Stimulated activated CD4-positive, alpha-beta T cell treated with anti-CD3 and anti-CD28 coated beads, Interleukin-1b, Interleukin-23, amount 100 ng/mL, for 4 hours (primary cell): ENCODE measurements at places on chromosomes 7 and 10.

DNA sequence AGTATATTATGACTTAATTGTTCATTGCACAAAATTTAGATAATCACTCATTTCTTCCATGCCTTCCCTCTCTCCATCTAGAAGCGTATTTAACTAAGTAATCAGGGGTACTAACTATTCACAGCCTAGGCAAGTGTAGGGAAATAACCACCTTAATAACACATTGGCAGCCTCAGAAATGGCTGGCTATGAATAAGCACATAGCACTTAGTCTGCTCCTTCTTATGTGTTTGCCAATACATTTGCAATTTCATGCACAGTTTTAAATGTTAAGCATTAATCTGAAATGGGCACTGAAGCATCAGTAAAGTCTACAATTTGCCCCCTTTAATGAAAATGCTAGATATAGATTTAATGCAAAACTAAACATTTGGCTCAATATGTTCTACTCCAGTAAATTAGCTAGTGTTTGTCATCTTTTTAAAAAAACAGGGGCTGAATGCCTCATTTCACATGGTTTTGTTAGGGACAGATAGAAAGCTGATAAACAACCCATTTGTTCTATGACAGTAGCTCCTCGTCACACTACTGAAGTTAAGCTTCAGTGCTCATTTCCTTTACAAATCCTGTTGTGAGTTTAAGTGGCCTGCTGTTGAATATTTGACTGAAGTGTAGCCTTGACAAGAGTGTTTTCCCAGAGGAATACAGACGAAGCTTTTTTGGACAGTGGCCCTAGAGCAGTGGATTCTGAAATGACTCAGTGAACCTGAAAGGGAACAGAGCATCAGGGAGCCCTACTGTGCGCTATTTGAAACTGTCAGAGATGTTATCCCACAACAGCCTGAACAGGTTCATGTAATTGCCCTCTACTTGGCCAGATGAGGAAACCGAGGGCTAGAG, 30.5 kb downstream of the HHEX start:
- no peak for DNase-seq

GRCh38 chr10:71590781-71591350, 128.7 kb downstream of the C10orf105 start:
- DNase-seq = no peak

DNA sequence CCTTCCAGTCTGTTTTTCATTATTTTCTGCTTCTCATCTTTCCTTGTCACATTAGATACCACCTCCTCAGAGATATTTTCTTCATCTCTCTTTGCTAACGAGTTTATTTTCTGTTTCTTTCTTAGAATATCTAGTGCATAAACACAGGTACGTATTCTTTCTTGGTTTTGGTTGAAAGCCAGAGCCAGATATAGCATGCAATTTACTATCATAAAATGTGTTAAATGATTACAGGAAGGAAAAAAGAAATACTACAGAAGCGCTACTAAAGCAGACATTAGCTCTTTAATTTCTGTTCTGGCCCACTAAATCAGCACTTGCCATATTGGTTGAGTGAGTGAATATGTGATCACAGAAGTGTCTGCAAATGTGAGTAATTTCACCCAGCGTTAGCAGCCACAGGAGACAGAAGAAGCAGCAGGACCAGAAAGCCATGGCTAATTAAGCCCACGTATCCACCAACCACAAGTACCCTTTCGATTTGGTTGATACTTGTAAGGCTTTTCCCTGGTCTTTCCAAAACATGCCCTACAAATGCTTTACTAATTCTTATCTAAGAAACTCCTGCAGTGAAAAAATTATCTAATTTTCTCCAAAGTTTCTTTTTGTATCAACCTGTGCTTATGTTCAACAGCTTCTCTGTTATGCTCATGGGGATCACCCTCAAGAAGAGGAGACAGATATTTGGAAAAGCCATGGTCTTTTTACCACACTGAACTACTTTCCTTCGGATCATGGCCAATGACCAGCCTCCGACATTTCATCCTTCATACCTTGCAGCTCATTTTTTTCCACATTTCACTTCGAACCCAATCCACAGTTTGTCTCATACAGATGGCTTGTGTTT, 23.1 kb upstream of the MACC1 start:
- no peak for DNase-seq

DNA sequence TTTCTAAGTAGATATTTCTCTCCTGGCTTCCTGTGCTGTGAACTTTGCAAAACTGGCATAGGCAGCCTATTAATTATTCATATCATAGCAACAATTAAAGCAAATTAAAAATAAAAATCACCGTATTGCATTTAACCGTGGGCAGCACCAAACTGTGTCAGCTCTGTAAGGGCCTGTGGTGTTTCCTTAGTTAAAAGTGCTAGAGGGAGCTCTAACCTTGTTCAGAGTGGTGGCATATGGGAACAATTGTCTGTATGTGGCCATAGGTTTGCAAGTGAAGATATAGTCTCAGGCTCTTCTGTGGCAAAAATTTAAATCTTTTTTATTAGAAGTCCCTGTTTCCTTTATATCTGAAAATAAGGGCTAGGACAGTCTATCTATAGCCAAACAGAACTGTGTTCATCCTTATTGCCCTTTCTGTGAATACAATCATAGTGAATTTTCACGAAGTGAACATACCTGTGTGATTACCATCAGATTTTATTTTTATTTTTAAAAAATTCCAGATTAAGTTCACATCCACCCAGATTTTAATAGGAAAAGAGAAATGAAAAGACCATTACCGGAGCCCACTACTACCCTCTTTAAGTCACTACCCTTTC, 92.6 kb downstream of the POLL start:
- no peak for DNase-seq

GRCh38 chr10:132166216-132166950, 20.4 kb upstream of the DPYSL4 start:
- no peak for DNase-seq

DNA sequence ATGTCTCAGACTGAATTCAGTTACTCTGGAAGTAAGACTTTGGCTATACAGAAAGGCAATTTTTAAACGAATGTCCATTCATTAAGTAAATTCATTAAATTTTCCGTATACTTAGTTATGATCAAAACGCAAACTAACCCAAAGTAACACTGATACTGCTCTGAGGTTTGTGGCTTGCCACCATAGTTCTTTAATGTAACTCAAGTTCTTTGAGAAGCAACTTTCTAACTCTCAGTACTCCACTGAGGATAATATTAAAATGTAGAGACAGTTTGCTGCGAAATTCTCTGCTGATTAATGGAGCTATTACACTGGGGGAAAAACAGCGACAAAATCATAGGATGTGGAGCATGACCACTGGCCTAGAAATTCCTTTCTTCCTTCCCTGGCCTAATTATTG, 45.4 kb upstream of the PNLIPRP3 start:
- DNase-seq = no peak

DNA sequence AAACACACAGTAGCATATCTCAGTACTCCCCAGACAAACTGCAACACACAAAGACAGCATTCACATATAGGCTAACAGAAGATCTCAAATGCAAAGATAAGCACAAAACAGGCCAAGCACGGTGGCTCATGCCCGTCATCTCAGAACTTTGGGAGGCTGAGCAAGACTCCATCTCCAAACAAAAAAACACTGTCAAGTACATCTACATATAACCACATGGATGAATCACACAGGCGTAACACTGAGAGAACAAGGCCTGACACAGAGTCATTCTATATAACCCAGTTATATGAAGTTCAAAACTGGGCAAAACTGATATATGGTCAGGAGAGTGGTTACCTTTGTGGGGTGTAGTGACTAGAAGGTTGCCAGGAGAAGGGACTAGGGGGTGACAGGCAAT, 506.4 kb downstream of the KCNMA1 start:
- DNase-seq = no peak

DNA sequence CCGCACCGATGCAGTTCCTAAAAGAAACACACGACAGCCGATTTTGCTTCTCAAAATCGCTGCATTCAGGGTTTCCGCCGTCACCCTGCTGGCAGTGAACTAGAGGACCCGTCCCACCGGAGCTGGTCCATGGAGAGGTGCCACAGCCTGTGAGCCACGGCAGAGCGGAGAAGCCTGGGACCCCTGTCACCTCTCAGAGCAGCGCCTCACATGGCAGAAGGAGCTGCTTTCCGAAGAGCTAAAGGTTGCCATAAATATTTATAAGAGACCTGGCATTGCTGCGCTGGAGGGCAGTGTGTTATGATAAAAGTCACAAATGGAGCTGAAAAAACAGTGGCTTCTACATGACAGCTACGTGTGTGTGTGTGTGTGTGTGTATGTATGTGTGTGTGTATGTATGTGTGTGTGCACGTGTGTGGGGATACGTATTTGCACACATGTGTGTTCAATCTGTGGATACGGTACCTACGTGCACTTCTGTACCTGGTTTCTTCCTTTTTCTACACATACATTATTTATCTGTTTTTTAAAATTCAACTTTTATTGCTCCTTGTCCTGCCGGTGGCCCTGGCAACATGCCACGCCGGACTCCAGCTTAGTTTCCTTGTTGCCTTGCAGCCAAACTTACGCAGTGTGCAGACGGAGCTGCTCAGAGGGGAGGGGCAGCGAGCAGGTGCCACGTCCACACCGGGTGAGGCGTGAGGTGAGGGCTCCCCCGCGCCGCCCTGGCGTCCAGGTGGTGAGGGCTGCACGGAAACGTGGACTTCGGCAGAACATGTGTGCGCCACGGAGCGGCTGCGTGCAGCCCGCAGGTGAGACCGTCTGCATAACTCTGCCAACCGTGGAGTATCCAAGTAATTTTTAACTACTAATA, 115.2 kb upstream of the PITRM1 start:
- DNase-seq = no peak

DNA sequence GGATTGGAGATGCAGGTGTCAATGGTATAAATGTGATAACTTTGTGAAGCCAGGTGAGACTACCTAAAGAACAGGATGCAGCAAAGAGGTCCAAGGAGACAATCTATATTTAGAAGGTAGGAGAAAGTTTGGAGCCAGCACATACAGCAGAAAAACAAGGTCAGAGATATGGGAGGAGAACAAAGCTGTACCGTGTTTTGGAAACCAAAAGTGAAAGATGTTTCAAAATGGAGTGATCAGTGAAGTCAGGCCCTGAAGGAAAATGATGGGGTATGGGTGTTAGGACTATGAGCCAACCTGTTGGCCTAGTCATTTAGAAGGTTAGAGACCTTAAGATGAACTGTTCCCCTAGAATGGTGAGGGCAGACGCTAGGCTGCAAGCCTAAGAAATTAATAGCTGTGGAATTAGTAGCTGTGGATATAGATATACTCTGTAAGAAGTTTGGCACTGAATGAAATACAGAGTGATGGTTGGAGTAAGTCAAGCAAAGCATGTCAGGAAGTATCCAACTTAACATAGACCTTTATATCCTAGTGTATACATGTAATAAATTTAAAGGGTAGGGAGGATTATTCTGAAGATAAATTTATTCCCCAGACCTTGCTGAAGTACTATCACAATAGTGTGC, 149.8 kb upstream of the WNT16 start:
- no peak for DNase-seq

DNA sequence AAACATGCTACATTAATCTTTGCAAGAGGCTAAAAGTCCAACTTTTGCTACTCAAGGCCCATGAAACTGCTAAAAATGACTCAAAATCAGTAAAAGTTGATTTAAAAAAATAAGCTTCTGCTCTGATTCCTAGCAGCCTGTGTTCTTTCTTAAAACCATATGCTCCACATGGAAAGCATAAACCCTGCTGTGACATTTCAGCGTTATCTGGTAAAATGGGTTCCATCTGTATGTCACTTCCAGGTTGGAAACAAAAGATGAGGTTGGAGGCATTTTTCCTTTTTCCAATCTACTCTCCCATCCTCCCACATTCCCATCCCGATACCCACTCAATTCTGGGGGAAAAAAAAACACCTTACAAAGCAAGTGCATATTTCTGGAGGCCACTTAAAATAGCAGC, 439.5 kb downstream of the NEBL start:
- no peak for DNase-seq

DNA sequence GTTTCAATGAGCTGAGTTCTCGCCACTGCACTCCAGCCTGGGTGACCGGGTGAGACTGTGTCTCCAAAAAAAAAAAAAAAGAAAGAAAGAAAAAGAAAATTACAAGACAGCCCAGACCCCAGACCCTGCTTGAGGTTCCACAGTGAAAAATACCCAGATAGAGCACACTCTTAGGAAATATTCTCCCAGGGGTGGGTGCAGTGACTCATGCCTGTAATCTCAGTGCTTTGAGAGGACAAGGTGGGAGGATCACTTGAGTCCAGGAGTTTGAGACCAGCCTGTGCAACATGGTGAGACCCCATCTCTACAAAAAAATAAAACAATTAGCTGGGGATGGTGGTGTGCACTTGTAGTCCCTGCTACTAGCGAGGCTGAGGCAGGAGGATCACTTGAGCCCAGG, 41.1 kb upstream of the GTF2IRD1 start:
- no peak for DNase-seq

GRCh38 chr7:12596225-12596790, 25.8 kb downstream of the SCIN start:
- no peak for DNase-seq

DNA sequence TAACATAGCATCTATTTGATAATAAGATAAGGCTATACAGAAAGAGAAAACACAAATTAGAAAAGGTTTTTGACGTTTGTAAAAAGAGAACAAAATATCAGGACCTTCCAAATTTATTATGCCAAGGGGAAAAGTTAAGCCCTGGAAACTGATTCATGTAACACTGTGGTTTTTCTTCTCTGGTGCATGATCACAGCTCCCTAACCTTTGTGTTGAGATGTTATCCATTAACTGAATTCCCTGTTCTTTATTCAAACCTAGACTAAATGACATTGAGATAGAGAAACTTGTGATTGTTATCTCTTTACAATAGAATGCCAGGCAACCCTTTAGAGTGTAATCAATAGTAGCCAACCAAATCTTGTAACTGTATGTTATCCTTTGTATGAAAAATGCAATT, 141.5 kb upstream of the NRG3 start:
- no peak for DNase-seq

- DNase-seq = no peak
Measured at GRCh38 chr10:9860045-9860444, 1157.6 kb upstream of the CELF2 start.

DNA sequence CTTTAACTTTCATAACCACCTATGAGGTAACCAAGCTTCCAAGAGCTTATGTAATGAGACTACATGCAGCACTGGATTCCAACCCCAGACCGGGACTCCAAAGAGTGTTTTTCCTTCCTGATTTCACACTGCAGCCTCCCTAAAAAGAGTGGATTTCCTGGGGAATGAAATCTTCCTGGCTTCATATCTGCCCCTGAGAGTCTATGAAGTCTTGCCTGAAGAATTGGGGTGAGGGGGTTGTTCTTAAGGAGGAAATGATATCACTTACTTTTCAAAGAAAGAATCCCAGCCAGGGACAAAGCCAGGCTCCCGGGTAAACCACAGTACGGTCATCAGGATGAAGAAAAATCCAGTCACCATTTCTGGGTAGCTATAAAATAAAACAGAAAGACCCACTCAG, 29.7 kb downstream of the STMP1 start:
- DNase-seq = no peak

GRCh38 chr10:51937308-51938140, 238.1 kb upstream of the CSTF2T start:
- no peak for DNase-seq
